ENCODE measurements at places on chromosomes 11 and 22. TPM values are rescaled to one million over a fixed set of nuclear protein-coding genes. Genes with fewer than 3 reads are reported as not detected.
A peak's percentile ranks its signal among the peaks of the same experiment; 100 is the strongest.

The SLC17A6 gene
- total RNA-seq, result not detected

The OR51I1 gene
- total RNA-seq, result 0.41 TPM

The MUC2 gene
- total RNA-seq, result not detected

The PCSK7 gene
- total RNA-seq, result 50.2 TPM

The CSNK2A3 gene
- 2.6 TPM for total RNA-seq

The CCDC188 gene
- 0.77 TPM for total RNA-seq

DNA sequence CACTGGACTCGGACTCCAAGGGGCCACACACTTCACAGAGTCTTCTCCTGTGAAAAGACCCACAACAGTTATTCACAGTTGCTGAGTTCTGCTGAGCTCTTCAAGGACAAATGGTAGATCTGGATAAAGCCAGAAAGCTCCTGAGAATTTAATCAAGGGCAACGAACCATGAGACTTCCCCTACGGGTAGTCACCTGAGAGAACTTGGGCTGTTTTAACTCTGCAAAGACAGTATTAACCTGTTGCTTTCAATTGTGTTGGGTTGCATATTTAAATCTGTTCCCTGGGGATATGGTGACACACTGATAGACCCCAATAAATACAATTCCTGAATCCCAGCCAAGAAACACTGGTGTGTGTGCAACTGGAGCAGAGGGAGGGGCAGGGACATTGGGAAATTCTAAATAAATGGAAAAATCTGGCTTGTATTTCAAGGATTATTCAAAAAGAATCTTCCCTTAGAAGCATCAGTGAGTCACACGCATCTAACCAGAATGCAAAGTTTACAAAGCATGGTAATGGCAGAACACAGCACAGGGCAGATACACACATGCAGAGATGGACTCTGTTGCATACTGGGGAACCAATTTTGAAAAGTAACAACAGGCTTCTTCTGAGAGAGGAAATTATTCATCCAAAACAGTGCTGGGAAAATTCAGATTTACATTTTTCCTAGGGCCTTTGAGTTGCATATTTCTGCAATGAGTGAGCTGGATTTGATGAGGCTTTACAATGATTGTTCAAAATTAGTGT is 4.0 kb downstream of the KCNJ1 start:
- H3K27me3 ChIP-seq, result no peaks in the 10 kb centered on the region
- no peak overlapping the region for H3K4me3 ChIP-seq
- H3K36me3 ChIP-seq, result no peaks in the 10 kb centered on the region
- peaks cover 15% of the 10 kb centered on the region for H3K4me1 ChIP-seq

GRCh38 chr22:47724751-47725150 is 962.3 kb downstream of the TBC1D22A start:
- no peak overlapping the region for H3K4me3 ChIP-seq
- no peaks in the 10 kb centered on the region for H3K4me1 ChIP-seq
- H3K27ac ChIP-seq, result no peak overlapping the region
- H3K36me3 ChIP-seq, result no peaks in the 10 kb centered on the region

DNA sequence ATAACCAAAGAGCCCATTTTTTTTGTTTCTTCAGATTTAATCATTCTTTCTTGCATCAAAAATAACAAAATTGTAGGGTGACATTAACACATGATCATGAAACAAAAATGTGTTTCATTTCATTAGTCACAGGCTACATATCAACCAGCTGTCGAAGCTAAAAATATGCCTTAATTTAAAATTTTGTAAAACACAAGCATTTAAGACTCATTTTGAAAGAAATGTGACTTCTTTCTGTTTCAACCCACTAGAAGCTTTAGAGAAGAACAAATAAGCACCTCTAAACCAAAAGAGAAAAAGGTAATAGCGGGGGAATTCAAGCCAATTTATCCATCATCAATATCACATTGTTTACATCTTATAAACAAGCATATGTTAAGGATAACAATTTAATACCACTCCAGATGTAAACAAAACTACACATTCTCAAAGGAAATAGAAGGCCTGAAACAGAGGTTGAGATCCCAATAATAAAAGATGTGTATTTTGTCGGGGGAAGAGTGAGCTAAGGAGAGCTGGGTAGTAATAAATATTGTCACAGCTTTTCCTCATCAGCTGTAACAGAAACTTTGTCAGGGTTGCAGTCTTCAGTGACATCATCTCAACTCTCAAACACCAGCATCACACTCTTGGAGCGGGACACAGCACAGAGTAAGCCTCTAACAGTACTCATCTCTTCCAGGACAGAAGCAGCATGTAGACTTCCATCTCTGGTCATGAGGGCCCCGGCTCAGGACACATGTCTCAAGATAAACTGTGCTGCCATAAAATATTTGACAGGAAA is 42.0 kb downstream of the ALG9 start:
- H3K27me3 ChIP-seq, result no peaks in the 10 kb centered on the region
- H3K36me3 ChIP-seq, result peaks cover 29% of the 10 kb centered on the region
- no peaks in the 10 kb centered on the region for H3K4me1 ChIP-seq
- no peak for DNase-seq

- H3K36me3 ChIP-seq, result no peaks in the 10 kb centered on the region
- no peak overlapping the region for H3K4me3 ChIP-seq
- no peak for DNase-seq
- no peak overlapping the region for H3K27ac ChIP-seq
These were observed 6.7 kb downstream of the CSNK2A3 start for GRCh38 chr11:11346303-11346702.

DNA sequence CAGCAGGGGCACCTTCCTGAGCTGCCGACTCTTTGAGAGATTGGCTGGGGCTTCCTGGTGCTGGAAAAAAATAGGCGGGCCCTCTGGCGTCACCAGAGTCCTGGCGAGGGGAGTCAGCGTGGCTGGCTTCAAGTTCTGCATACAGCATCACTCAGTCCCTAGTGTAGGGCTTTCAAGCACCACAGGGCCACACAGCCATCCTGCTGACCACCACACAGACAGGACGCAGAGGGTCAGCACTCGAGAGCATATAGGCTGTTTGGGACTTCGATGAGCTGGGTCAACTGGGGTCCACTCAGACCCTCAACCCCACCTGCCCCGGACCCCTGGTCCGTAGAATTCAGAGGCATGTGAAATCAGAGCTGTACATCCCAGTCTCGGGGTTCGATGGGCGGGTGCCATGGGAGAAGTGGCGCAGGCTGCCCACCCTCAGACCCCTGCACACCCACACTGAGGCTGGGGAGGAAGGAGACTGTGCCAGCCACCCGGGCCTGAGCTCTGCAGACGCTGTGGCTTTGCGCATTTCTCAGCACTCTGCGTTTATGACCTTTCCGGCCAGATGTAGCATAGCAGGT is 1131.9 kb downstream of the BRD1 start:
- H3K27ac ChIP-seq, result no peak overlapping the region
- no peak overlapping the region for H3K4me3 ChIP-seq
- no peaks in the 10 kb centered on the region for H3K36me3 ChIP-seq
- H3K27me3 ChIP-seq, result no peaks in the 10 kb centered on the region

DNA sequence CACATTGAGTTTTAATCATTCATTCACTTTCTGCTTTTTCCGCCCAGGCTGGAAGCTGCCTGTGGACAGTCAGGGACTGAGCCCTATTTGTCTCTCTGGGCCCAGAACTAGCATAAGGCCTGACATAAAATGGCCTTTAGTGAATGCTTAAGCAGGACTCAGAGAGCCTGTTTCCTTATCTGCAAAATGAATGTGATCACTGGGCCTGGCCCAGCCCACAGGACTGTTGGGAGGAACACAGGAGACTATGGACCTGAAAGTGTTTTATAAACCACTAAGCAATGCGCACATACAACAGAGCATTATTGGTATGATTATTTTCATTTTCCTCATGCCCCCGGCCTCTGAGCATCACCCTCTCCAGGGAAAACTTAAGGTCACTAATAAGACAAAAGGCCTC is 3.9 kb upstream of the MYH9 start:
- DNase-seq, result no peak
- no peaks in the 10 kb centered on the region for H3K27me3 ChIP-seq
- no peak overlapping the region for H3K27ac ChIP-seq
- no peak overlapping the region for H3K4me3 ChIP-seq
- H3K4me1 ChIP-seq, result peaks cover 23% of the 10 kb centered on the region

DNA sequence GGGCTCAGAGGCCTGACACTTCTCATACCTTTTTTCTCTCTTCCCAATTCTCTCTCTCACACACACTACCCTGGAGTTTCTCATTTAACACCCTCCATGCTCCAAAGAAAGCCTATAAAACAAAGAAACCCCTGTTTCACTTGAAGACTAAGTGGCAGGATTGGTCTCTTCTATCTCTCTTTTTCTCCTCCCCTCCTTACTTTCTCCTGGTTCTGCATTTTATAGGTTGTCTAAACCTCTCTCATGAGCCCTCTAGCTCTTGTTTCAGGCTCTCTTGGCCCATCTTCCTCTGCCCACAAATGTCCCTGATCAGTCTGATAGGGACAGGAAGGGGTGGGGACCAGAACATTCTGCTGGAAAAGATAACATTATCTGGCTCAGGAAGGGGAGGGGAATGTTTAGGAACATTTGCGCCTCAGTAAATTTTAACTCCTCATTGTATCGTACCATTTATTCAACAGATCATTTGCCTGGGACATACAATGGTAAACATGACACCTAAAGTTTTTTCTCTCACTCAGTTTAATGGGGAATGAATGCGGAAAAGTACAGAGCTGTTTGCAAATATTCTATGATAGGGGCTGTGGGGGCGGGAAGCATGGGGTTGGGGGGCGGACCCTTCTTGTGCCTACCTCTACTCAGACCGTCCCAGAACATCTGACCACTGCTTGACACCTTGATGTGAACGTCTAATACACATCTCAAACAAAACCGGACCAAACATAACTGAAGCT is 10.8 kb downstream of the CRYBA4 start:
- DNase-seq, result no peak
- H3K4me3 ChIP-seq, result no peak overlapping the region
- H3K4me1 ChIP-seq, result no peaks in the 10 kb centered on the region
- peak overlapping the region; percentile 62 for H3K27ac ChIP-seq

DNA sequence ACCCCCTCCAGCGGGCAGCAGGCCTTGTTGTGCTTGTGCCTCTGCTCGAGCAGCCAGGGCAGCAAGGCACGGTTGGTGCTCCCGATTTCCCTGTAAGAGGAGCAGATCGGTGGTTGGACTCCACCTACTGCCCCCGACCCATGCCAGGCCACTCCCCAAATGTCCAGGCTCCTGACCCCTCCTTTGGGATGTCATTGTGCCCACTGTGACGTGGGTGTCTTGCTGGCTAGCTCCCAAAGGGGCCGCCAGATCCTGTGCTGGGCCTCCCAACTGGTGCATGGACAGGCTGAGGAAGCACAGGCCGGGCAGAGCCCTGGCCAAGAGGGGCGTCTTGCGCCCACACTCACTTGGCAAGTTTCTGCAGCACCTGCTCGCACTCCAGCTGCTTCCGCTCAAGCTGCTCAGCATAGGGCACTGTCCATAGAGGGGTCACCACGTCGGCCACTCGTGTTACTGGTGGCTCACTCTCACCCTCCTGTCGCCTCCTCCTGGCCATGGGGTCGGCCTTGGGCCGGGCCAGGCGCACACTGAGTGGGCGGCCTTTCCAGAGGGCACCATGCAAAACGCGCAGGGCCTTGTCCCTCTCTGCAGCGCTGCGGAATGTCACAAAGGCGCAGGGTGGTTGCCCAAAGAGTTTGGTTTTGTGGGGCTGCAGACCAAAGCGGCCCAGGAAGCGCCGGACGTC is at the start of gene RANBP1:
Gene RANBP1, plus strand, starts transcription at position 414 of the 685 bp plus-strand sequence. Its CDS starts 81 bp downstream, at position 495.
- H3K27me3 ChIP-seq, result no peaks in the 10 kb centered on the region
- peak within 1 kb of the TSS; percentile 79 for H3K4me3 ChIP-seq
- H3K27ac ChIP-seq, result peak within 1 kb of the TSS; percentile 87
- peak; percentile 48 for DNase-seq

- peaks cover 17% of the 10 kb centered on the region for H3K27me3 ChIP-seq
- H3K4me1 ChIP-seq, result no peaks in the 10 kb centered on the region
- no peak for DNase-seq
- H3K27ac ChIP-seq, result no peak overlapping the region
- no peaks in the 10 kb centered on the region for H3K36me3 ChIP-seq
These were observed 29.9 kb downstream of the MUC2 start for GRCh38 chr11:1104411-1105182.

- H3K27ac ChIP-seq, result no peak overlapping the region
- peaks cover 24% of the 10 kb centered on the region for H3K36me3 ChIP-seq
- H3K4me3 ChIP-seq, result no peak overlapping the region
- no peaks in the 10 kb centered on the region for H3K27me3 ChIP-seq
- H3K4me1 ChIP-seq, result peaks cover 33% of the 10 kb centered on the region
- DNase-seq, result no peak
These were observed 66.9 kb downstream of the PRDM11 start for GRCh38 chr11:45213316-45213665.

GRCh38 chr22:44309137-44309536 is 3.6 kb downstream of the SHISAL1 start:
- no peak for DNase-seq
- H3K4me3 ChIP-seq, result no peak overlapping the region
- no peak overlapping the region for H3K27ac ChIP-seq
- H3K4me1 ChIP-seq, result peaks cover 9% of the 10 kb centered on the region

DNA sequence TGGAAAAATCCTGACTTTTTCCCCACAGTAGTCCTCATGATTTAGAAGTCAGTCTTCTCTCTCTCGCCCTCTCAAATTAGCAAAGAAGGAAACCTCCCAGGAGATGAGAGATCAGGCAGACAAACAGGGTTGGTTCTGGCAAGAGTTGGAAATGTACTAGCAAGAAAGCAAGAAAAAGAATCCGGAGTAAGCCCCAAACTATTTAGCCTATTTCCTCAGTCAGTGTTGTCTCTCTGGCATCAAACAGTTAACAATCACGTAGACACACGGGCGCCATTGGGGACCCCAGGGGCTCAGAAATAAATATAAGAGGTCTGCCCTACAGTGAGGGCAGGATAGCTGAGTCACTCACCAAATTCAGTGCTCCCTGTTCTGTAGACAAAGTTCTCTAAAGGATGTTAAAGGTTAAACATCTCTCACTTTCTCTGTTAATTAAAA is 4.7 kb downstream of the C11orf52 start:
- no peak overlapping the region for H3K4me3 ChIP-seq
- H3K36me3 ChIP-seq, result no peaks in the 10 kb centered on the region
- peaks cover 55% of the 10 kb centered on the region for H3K4me1 ChIP-seq
- peak overlapping the region; percentile 67 for H3K27ac ChIP-seq
- no peaks in the 10 kb centered on the region for H3K27me3 ChIP-seq

- DNase-seq, result no peak
- no peak overlapping the region for H3K4me3 ChIP-seq
- peak overlapping the region; percentile 24 for H3K27ac ChIP-seq
- H3K27me3 ChIP-seq, result no peaks in the 10 kb centered on the region
- H3K4me1 ChIP-seq, result peaks cover 57% of the 10 kb centered on the region
These were observed 43.7 kb downstream of the CD82 start for GRCh38 chr11:44608991-44609782.

DNA sequence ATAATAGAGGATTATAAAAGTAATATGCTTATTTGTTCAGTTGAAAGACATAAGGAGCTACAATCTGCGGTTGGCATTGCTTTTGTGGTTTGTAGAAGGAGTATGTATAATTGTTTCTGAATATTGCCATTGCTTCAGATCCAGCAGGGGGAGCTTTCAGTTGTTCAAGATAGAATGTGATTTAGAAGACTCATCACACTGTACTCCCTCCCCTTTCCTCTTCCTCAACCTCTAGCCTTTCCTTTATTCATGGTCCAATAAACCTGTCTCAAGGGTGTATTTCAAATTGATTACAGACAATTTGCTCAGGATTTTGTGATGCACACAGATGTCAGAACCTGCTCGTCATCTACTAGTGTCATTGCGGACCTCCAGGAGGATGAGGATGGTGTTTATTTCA is 9.8 kb downstream of the PRMT3 start:
- H3K36me3 ChIP-seq, result peaks cover 59% of the 10 kb centered on the region
- H3K27ac ChIP-seq, result no peak overlapping the region
- H3K27me3 ChIP-seq, result no peaks in the 10 kb centered on the region
- no peak for DNase-seq
- no peak overlapping the region for H3K4me3 ChIP-seq
- H3K4me1 ChIP-seq, result no peaks in the 10 kb centered on the region

All from lower lobe of right lung (tissue), 2 donors.